ENCODE measurements at places on chromosomes 5 and 9. TPM values are rescaled to one million over a fixed set of nuclear protein-coding genes. Genes with fewer than 3 reads are reported as not detected.

The SEMA6A gene
- 33.9 TPM for total RNA-seq

The PRR7 gene
- 1.9 TPM for total RNA-seq

- DNase-seq: no peak
- H3K4me3 ChIP-seq: no peak overlapping the region
- H3K27me3 ChIP-seq: no peaks in the 10 kb centered on the region
- no peak overlapping the region for H3K27ac ChIP-seq
These were observed 213.7 kb upstream of the MAP3K1 start for GRCh38 chr5:56601641-56602071.

DNA sequence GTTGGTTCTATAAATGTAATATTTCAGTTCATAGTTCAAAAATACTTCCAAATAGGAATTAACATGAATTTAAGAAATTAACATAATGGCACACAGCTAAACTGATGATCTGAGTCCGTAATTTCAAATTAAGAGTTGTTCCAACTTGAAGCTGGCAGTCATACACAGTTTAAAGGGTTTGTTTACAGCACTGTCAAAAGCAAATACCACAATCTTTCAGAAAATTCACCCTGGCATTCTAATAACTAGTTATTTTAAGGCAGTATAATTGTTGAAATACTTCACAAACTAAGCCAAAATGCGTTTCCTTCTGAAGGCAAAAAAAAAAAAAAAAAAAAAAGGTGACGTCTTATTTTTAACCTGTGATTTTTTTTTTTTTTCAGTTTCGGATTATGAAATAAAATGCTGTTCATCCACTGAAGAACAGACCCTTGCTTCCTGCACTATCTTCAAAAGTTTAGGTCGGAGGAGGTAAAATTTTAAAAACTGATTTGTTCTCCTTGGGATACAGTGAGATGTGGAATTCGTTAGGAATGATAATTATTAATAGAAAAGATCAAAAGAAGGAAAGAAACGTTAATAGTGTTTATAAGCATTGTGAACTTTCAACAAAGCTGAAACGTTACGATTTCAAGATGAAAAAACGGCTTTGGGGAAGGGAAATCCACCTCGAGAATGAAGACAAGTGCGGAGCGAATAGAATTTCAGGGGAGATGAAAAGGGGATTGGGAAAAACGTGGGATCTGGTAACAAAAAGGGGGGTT lies 850 bp downstream of the IL6ST start:
- H3K27me3 ChIP-seq: no peaks in the 10 kb centered on the region
- H3K4me3 ChIP-seq: peak overlapping the region; percentile 77
- H3K36me3 ChIP-seq: no peaks in the 10 kb centered on the region
- H3K27ac ChIP-seq: peak overlapping the region; percentile 98
- no peak for DNase-seq

- DNase-seq: no peak
- no peak overlapping the region for H3K27ac ChIP-seq
These were observed 43.2 kb downstream of the RGMB start for GRCh38 chr5:98816582-98817222.

GRCh38 chr5:172769616-172770373 lies 1.2 kb downstream of the DUSP1 start:
- DNase-seq: peak; percentile 54
- peak overlapping the region; percentile 98 for H3K27ac ChIP-seq
- peak overlapping the region; percentile 82 for H3K4me3 ChIP-seq
- no peaks in the 10 kb centered on the region for H3K27me3 ChIP-seq
- no peaks in the 10 kb centered on the region for H3K36me3 ChIP-seq

Measured in ovary (tissue), 10 donors.